HFFc6 (cell line): ENCODE measurements at places on chromosomes 2 and 18. TPM values are rescaled to one million over a fixed set of nuclear protein-coding genes. Genes with fewer than 3 reads are reported as not detected.

DNA sequence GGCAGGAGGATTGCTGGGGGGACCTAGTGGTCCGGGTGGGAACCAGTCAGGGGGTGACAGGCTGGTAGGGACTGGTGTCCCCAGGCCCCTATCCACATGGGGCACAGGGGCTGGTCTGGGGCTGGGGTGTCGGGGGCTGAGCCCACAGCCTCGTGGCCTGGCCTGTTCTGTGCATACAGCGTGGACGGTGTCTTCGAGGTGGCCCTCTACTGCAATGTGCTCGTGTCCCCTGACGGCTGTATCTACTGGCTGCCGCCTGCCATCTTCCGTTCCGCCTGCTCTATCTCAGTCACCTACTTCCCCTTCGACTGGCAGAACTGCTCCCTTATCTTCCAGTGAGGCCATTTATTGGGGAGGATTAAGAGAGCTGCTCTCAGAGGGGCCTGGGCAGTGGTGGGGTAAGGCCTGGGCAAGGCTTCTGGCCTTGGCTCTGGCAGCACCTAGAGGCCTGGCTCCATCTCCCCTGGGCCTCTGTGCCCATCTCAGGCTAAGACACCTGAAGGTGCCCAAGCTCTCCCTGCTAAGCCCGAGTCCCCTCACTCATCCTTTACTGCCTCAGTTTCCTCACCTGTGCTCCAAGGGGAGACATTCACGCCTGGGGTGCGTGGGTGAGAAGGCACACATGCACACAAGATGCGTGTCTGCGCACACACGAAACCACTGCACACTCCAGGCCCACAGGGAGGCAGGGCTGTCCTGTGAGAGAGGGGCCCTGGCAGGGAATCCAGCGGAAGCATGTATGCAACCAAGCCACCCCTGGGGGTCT is 1.9 kb downstream of the CHRNG start:
- peaks cover 4% of the 10 kb centered on the region; the same call in 1 of the 2 replicates for H3K36me3 ChIP-seq
- DNase-seq, result no peak
- no peak overlapping the region for H3K27ac ChIP-seq
- H3K27me3 ChIP-seq, result peaks cover 35% of the 10 kb centered on the region
- H3K4me1 ChIP-seq, result no peaks in the 10 kb centered on the region

DNA sequence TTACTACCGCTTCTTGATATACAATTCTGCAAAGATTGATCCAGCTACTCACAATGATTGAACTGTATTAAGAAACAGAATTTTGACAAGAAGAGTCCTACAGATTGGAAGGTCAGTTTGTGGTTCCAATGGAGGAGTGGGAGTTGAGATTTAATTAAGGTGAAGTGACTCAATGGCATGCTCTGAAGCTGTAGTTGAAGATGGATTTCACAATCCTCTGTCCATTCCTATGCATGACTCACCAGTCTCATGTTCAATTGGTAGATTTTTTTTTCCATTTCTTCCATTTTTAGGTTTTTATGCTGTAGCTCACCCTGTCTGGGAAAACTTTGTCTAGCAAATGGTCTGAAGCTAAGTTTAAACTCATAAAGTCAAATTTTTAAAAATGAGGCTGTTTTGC is 83.3 kb downstream of the DPP4 start:
- H3K27me3 ChIP-seq, result peaks cover 6% of the 10 kb centered on the region; the same call in 1 of the 2 replicates
- H3K4me3 ChIP-seq, result no peak overlapping the region
- peaks cover 28% of the 10 kb centered on the region for H3K4me1 ChIP-seq
- no peak overlapping the region for H3K27ac ChIP-seq
- peak; percentile 77 for DNase-seq
- peaks cover 12% of the 10 kb centered on the region; the same call in 1 of the 2 replicates for H3K36me3 ChIP-seq

DNA sequence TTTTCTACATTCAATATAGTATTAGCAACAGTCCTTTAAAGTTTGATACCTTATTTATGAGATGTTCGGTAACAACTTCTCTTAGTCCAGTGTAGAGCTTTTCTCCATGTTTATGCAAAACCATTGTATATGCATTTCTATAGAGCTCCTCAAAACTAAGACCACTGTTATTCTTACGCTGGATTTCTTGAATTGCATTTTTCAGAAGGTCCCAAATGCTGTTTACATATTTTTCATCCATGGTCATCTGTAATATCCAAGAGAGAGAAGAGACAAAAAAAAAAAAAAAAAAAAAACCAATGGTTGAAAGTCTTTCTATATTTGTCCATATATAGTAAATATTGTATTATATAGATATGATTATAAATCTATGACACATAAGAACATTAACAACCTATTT is 27.6 kb downstream of the CUL3 start:
- H3K36me3 ChIP-seq, result peaks cover 20% of the 10 kb centered on the region
- no peak for DNase-seq
- H3K4me3 ChIP-seq, result no peak overlapping the region
- H3K27ac ChIP-seq, result no peak overlapping the region
- H3K27me3 ChIP-seq, result no peaks in the 10 kb centered on the region; the same call in 1 of the 2 replicates

ARHGAP15 gene
- total RNA-seq, result not detected in 3 replicates

NTSR2 gene
- total RNA-seq, result not detected in 3 replicates

DNA sequence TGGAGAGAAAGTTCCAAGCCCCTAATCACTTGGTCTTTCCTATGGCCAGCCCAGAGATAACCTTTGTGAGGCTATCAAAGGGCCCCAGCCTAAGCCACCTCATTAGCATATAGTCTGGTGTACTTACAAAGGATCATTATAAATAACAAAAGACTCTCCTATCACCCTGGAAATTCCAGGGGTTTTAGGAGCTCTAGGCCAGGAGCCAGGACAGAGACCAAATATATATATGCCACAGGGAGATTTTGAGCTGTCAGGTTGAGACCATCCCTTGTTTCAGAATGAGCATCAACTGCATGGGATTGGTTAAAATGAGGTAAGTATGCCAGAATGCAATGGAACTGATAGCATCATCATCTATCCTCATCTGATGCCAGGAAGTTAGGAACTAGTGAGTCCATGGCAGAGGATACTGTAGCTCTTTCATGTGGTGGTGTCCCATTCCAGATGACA is 32.1 kb upstream of the CHRNA1 start:
- H3K27me3 ChIP-seq, result no peaks in the 10 kb centered on the region; the same call in 1 of the 2 replicates
- H3K4me1 ChIP-seq, result peaks cover 91% of the 10 kb centered on the region
- no peak for DNase-seq

DNA sequence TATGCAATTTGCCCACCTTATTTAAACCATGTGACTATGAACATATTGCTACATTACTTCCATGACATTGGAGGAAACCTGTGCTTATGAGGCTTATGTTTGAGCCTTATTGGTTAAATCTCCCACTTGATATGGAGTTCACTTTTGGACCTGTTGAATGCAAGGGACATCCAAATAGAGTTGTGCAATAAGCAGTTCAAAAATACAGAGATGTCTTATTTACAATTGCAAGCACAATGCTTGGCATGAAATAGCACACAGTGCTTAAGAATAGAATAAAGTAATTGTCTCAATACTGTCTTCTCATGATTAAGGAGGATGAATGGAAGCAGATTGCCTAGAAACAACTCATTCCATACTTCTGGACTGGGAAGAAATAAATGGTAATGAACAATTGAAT is 793.5 kb downstream of the METTL4 start:
- no peak overlapping the region for H3K4me3 ChIP-seq
- H3K27ac ChIP-seq, result no peak overlapping the region
- no peaks in the 10 kb centered on the region for H3K4me1 ChIP-seq
- H3K27me3 ChIP-seq, result no peaks in the 10 kb centered on the region

GRCh38 chr2:140023291-140023690 is 1243.1 kb upstream of the NXPH2 start:
- H3K36me3 ChIP-seq, result peaks cover 4% of the 10 kb centered on the region; the same call in 1 of the 2 replicates
- no peaks in the 10 kb centered on the region for H3K27me3 ChIP-seq
- no peak for DNase-seq
- H3K4me1 ChIP-seq, result no peaks in the 10 kb centered on the region
- no peak overlapping the region for H3K4me3 ChIP-seq

TEX44 gene
- not detected in 3 replicates for total RNA-seq

DNA sequence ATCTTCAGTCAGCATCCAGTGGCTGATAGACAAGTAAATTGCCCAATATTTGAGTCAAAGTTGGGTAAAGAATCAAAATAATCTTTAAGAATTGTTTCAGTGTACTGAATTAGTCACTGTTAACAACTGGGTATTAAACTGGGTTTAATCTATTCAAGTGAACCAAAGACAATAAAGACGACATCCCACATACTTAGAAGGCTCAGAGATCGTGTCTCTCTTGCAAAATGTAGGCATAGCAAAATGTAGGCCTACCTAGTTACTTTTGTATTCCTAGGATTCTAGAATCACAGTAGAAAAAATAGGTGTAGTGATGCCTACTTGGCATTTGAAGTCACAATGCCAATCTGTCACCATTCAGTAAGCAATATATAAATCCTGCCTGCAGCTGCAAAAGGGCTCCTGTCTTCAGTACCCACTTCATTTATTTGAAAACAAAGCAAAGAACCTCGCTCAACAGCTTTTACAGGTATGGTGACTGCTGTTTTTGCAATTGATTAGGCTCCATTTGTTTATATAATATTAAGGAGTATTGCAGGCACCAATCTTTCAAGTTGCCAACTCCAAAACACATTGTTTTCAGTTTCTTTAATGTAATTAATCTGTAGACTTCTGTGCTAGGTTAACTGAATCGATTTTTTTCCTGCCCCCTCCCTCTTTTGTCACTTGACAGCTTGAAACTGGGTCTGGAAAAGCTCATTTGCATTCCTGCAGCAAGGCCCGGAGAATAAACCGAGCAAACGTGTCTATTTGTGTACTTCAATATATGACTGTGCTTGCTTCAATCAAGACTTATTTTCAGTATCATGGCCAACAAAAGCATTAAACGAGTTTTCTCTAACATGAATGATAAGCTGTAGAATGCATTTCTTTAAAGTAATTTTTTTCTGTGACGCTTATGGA is 1074.9 kb downstream of the TDRD15 start:
- no peak for DNase-seq
- no peak overlapping the region for H3K4me3 ChIP-seq
- no peaks in the 10 kb centered on the region for H3K4me1 ChIP-seq
- H3K27me3 ChIP-seq, result no peaks in the 10 kb centered on the region
- no peak overlapping the region for H3K27ac ChIP-seq

CAPN14 gene
- total RNA-seq, result 0.08 to 0.09 TPM (median 0.08 TPM) in 3 replicates

DNA sequence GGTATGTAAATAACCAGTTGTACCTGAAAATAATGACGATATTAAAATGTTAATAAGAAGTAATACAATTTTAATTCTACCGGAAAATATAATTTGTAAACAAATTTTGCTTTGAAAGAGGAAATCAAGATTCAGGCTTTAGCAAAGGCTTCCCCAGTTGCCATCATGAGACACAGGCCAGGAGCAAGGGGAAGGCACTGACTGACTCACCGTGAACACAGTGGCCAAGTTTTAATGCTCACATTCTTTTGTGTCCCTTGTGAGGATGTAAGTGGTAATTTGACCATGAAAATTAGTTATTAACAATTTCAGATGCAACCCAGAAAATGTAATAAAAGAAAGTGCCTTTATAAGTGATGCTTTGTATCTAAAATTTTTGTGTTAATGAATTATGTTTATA is 164.1 kb downstream of the GREB1L start:
- no peaks in the 10 kb centered on the region for H3K36me3 ChIP-seq
- H3K4me1 ChIP-seq, result no peaks in the 10 kb centered on the region; the same call in 1 of the 2 replicates
- H3K4me3 ChIP-seq, result no peak overlapping the region
- H3K27me3 ChIP-seq, result no peaks in the 10 kb centered on the region; the same call in 1 of the 2 replicates
- no peak for DNase-seq

DNA sequence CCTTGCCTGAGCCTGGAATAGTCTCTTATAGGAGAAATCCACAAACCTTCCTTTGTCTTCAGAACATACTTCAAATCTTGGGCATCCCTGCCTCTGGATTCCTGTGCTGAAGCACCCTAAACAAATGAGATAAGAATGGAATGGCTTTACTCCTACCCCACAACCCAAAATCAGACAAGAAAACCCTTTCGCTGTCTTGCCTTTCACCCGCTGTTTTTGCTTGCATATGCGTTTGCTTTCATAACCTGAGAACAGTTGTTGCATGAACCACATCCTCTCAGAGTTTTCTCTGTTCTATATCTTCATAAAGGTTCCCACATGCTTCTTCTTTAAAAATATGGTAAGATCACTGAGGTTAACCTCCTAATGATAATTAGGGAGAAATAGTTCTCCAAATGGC is 132.1 kb upstream of the MAP3K20 start:
- H3K4me1 ChIP-seq, result peaks cover 36% of the 10 kb centered on the region
- peaks cover 5% of the 10 kb centered on the region; the same call in 1 of the 2 replicates for H3K27me3 ChIP-seq
- H3K36me3 ChIP-seq, result peaks cover 19% of the 10 kb centered on the region
- DNase-seq, result no peak
- H3K27ac ChIP-seq, result no peak overlapping the region

GRCh38 chr2:120851116-120851773 is 115.6 kb downstream of the GLI2 start:
- H3K27ac ChIP-seq, result peak overlapping the region; percentile 67
- peaks cover 45% of the 10 kb centered on the region for H3K4me1 ChIP-seq
- no peak overlapping the region for H3K4me3 ChIP-seq
- peaks cover 15% of the 10 kb centered on the region for H3K27me3 ChIP-seq

DNA sequence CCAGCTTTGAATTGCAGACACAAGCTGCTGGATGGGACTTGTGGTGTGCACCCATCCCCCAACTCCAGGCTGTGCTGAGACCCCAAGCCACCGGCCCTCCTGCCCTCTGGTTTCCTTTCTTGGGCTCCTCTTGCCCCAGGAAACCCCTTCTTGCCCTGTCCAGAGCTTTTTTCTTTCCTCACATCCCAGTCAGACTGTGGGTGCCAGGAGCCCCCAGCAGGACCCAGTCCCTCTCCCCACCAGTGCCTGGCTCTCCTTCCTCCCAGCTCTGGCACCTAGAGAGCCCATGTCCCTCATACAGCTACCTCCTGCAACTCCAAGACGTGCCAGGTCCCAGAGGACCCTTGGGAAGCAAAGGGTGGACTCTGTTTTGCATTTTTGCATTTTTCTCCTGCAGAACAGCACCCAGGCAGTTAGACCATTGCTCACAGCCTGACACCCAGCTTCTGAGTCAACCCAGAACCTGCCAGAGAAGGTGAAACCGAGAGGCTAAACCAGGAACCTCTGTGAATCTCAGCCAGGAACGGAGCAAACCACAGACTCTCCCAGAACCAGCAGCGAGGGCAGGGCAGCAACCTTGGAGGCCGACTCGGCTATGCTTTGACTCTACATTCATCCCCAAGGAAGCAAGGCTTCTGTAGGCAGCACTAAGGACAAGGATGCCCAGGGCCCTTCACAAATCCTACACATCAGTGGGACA is 221.1 kb downstream of the ANAPC1 start:
- no peak for DNase-seq
- no peaks in the 10 kb centered on the region; the same call in 1 of the 2 replicates for H3K36me3 ChIP-seq
- H3K27me3 ChIP-seq, result peaks cover 3% of the 10 kb centered on the region; the same call in 1 of the 2 replicates
- peak overlapping the region; percentile 90 for H3K27ac ChIP-seq

GRCh38 chr2:120936476-120937334 is 201.0 kb downstream of the GLI2 start:
- H3K27ac ChIP-seq, result peak overlapping the region; percentile 94
- DNase-seq, result peak; percentile 77
- H3K4me1 ChIP-seq, result no peaks in the 10 kb centered on the region; the same call in 1 of the 2 replicates
- H3K36me3 ChIP-seq, result peaks cover 20% of the 10 kb centered on the region
